ENCODE measurements at places on chromosomes 16 and 17. TPM values are rescaled to one million over a fixed set of nuclear protein-coding genes. Genes with fewer than 3 reads are reported as not detected.

- DNase-seq: no peak
These were observed 97.4 kb upstream of the CACNG5 start for GRCh38 chr17:66737524-66737923.

DNA sequence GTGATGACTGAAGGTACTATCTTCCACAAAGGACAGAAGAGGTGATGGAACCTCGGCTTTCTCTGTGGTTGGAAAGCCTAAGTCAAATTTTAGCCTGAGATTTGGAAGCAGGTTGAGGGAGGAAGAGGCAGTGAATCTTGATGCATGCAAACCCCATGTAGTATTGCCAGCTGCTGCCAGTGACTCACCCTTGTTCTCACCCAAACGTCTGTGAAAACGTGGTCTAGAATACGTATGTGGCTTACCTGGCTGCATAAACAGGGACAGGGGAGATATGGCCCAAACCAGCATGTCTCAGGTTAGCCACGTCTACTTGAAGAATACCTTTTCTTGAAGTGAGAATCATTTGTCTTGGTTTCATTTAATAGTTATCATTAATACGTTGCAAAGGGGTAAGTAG is 438.0 kb upstream of the MAF start:
- no peak for DNase-seq

DNA sequence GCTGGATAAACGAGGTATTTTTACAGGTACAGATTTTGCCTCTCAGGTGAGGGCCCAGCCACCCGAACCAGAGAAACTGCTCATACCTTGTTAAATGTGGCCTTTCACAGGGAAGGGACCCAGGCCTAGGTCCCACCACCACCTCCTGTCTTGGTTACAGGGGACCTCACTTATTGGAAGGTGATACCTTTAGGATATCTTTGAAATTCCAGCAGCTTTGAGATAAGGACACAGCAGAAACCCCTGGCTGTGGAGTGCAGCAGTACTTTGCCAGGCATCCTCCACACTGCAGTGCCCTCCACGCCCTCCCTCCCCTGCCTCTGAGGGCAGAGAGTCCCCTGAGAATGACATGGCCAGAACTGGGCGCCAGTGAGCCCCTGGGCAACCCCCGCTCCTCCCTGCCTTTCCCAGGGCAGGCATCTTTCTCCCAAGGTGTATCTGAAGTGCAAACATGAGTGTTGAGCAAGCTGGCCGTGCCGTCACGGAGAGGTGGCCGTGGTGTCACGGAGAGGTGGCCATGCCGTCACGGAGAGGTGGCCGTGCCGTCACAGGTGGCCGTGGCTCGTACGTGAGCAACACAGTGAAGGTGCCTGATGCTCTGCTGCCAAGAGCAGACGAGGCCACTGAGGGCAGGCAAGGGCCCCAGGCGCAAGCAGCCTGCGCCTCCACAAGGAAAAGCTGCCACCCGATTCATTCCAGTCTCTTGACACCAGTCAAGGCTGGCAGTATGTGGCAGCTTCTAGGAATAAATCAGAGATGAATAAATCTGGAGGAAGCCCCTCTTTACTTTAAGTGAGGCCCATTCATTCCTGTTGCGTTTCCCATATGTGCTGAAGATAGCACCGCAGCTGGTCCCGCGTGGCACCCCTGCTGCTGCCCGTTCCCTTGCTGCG is 134.5 kb upstream of the CHMP6 start:
- DNase-seq: no peak

GRCh38 chr17:17103160-17103559 is 60.9 kb downstream of the MPRIP start:
- no peak for DNase-seq

DNA sequence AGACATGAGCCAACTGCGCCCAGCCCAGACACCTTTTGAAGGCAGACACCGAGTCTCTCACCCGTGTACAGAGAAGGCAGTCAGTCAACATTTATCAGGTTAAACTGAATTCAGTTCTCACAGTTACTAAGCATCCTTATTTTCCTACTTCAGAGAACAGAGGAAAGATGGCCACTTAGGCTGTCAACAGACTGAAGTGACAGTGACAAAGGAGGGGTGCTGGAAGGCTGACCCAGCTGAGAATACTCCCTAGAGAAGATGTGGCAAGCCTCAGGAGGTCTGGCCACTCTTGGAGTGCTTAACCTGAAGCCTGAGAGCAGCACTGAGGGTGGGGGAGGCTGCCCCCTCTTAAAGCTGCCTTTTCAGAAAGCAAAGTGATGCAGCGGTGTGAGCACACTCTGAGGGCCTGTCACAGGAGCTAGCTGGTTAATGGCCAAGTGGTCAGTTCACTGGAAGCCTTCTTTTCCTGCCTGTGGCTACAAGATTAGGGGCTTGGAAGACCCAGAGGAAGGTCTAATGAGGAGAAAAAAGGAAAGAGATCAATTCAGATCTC is 51.0 kb upstream of the SREBF1 start:
- no peak for DNase-seq

DNA sequence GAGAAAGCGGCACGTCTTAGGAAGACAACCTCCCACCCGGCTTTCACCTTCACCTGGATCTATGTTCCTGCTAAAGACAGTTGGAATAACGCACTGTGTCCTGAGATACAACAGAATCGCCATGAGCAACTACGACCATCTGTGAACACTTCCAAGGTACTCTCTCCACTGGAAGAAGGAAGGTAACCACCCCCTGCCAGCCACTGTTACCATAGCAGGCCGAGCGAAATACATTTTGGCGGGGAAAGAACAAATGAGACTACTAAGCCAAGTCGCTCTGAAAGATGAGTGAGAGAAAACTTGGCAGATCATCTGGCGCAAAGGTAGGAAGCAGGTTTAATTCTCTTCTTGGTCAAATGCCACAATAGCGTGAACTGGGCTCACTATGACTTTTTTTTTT is 9.8 kb downstream of the CRK start:
- DNase-seq: no peak

- no peak for DNase-seq
These were observed 9.7 kb downstream of the NMT1 start for GRCh38 chr17:45070809-45071208.

The TMEM88 gene
- 4.2 TPM for total RNA-seq

The SRCIN1 gene
- total RNA-seq: 0.37 TPM

The SEPTIN1 gene
- 162 TPM for total RNA-seq

The RGS9 gene
- total RNA-seq: 1.2 TPM

All from activated naive CD8-positive, alpha-beta T cell treated with anti-CD3 and anti-CD28 coated beads for 36 hours (primary cell).